NCI-H1092 (cell line): ENCODE measurements at places on chromosomes 7 and 10.

GRCh38 chr7:137847568-137848050, 835 bp upstream of the DGKI start:
- no peak for DNase-seq

GRCh38 chr7:147485660-147486210, 1104.8 kb upstream of the C7orf33 start:
- no peak for DNase-seq

- DNase-seq: no peak
These were observed 9.5 kb upstream of the MICALL2 start for GRCh38 chr7:1468643-1469298.

GRCh38 chr7:151692721-151693120, 173.0 kb upstream of the RHEB start:
- DNase-seq: no peak

DNA sequence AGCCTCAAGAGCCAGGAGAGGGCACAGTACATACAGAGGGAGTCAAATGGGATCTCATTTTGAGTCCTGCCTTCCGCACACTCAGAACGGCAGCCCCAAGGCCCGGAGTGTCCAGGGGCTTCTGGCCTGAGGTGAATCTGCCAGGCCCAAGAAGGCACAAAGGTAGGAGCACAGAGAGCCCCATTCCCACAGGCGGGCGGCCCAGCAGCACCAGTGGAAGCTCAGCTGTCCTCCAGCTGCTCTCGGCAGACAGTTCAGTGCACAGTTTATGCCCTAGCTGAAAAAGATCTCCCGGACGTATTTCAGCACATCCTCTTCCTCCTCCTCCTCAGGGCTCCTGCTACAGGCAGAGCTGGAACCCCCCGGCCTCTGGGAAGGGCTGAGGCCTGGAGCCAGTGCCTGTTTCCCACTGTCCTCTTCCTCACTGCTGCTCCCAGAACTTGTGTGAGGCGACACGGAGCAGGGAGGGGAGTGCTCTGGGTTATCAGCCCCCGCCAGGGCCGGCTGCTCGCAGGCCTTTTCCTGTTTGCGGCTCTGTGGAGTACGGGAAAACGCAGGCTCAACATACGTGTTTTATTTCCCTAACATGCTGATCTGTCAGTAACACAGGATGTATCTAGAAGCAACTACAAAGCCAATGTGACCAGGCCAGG, 4.0 kb downstream of the CYREN start:
- no peak for DNase-seq

DNA sequence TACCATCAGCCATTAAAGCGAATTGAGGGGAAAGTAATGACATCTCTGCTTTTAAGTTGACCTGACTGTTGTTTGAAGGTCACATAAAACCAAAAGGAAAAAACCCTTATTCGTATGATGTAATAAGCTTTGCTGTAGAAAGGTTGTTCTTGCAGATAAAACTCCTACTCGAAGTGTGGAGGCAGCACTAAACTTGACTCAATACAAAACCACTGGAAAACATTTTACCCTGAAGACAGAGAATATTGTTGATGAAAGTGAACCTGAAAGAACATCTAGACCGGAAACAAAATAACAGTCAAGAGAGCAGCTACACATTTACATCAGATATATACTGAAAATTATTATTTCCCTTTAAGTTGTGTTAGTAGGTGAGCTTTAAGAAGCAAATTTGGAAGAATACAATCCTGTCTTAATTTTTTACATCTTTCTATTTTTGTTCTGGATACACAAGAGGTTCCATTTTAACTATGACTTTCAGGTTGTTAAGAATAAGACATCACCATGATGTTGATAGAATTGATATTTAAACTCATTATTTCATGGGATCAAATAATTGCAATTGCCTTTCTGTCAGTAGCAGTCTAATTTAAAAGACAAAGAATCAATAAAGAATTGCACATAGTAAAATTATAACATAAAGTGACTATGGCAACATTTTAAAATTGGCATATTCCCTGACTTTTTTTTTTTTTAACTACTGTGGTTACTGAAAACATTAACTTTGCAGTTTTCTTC, 6.4 kb downstream of the ETV1 start:
- DNase-seq: no peak

DNA sequence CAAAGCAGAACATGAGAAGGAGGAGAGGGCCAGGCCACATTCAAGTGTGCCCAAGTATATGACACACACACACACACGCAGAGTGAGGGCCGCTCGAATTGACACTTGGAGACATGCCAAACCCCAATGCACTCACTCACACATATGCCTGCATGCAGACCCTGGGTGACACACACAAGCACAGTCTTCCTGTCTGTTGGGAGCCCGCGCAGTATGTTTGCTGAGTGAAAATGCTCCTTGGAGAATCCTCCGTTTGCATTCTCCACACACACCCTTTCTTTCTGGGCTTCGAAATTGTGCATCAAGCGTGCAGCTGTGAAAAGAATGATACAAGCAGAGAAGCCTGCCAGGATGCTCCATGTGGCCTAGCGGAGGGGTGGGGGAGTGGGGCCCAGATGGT, 120.9 kb downstream of the PLXNA4 start:
- DNase-seq: no peak

GRCh38 chr10:33381451-33382215, 47.2 kb upstream of the NRP1 start:
- DNase-seq: no peak

DNA sequence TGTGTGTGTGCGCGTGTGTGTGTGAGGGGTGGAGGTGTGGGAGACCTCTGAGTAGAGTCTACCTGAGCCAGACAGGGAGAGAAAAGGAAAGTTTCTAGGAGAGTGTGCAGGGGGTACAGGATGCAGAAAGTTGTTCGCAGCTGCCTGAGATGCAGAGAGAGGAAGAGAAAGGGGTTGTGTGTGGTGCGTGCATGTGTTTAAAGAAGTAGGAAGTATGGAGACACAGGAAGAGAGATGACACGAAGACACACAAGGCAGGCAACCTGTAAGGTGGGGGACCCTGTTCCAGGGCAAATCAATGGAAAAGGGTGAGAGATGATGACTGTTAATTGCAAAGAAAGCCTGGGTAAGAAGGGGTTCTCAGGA, 52.2 kb downstream of the C10orf105 start:
- no peak for DNase-seq

- no peak for DNase-seq
These were observed 636.3 kb downstream of the PARD3 start for GRCh38 chr10:34178756-34179155.

DNA sequence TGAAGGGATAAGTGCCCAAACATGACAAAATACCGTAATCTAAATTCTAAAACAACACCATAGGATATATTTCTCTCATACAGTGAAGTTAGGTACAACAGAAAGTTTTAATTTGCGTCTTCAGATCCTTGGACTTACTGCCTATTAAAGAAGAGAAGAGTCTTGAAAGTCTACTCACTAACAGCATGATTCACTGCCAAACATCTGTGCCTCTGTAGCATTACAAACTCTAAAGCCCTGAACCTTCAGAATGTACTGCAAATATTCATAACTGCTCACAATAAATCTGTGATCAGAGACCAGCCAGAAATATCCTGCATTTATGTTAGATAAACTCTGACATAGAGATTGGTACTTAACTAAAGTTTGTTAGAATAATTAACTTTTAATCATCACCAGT, 365.3 kb downstream of the PARD3 start:
- no peak for DNase-seq

GRCh38 chr10:11163780-11164550, 146.3 kb downstream of the CELF2 start:
- DNase-seq: no peak

GRCh38 chr10:43906490-43906889, 257.8 kb upstream of the ZNF32 start:
- no peak for DNase-seq

DNA sequence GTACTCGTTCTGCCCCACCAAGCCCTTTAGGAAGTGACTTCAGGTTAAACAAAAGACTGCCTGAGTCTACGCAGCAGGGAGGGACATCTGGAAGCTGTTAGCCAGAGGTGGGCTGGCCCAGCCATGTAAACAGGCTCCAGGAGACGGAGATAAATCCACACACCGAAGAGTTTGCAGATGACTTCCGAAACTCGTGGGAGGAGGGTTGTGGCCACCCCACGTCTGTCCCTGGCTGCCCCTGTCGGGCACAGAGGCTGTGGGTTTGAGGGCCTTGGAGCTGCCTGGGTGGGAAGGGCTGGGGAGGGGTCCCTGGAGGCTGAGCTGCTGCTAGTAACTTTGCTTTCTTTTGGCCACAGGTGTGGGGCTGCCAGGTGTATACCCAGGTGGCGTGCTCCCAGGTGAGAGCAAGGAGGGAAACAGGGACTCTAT, 15.6 kb downstream of the ELN start:
- DNase-seq: peak; percentile 29

- DNase-seq: no peak
These were observed 96.1 kb downstream of the TPST1 start for GRCh38 chr7:66301249-66301648.

DNA sequence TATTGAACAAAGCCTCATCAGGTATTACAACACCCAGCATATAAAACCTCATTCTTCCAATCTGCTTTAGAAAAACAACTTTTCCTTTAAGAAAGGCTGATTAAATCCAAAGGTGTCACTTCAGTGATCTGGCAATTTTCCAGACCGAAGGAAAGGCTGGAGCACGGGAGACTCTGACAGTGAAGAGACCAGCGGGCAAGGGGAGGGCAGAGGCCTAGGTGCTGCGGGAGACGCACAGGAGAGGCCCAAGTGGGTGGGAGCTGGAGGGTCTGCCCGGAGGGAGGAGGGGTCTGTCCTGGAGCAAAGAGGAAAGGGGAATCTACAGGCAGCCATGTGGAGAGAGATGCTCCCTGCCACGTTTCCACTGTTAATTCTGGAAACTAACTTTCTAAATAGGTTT, 24.3 kb upstream of the PPP2R2D start:
- DNase-seq: no peak

DNA sequence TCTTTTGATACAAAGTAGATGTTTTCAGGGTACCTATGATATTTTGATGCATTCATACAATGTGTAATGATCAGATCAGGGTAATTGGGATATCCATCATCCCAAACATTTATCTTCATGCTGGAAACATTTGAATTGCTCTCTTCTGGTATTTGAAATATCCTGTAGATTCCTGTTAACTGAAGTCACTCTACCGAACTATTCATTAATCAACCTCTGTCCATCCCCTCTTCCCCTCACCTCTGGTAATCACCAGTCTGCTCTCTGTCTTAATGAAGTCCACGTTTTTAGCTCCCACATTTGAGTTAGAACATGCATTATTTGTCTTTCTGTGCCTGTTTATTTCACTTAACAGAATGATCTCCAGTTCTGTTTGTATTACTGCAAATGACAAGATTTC, 11.3 kb downstream of the MTG1 start:
- no peak for DNase-seq

- DNase-seq: no peak
These were observed 637.3 kb downstream of the SUGCT start for GRCh38 chr7:40772096-40772495.

GRCh38 chr7:92833024-92833765, 3.2 kb downstream of the CDK6 start:
- DNase-seq: peak; percentile 89

- no peak for DNase-seq
These were observed 868 bp downstream of the EMX2 start for GRCh38 chr10:117543225-117544003.

GRCh38 chr7:128968624-128969023, 30.9 kb downstream of the IRF5 start:
- DNase-seq: no peak

DNA sequence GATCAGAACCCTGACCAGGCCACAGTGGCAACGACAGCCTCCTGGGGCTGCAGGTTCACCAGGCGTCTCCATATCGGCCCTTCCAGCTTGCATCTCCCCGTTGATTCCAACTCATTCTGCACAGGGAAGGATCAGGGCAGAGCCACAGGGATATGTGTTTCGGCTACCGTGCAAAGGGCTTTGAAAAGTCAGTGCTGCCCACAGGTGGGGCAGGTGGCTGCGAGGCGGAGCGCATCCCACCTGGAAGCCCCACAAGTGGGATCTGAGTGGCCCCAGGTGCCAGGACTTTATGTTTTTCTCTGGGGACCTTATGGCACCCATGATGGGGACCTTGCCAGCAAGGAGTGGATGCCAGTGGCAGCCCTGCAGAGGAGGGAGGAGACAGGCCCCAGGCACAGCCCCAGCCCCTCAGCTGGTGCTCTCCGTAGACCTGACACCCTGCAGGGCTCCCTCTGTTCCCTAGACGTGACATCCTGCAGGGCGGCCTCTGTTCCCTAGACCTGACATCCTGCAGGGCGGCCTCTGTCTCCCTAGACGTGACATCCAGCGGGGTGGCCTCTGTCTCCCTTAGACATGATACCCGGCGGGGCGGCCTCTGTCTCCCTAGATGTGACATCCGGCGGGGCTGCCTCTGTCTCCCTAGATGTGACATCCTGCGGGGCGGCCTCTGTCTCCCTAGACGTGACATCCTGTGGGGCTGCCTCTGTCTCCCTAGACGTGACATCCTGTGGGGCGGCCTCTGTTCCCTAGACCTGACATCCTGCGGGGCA, 189.4 kb downstream of the ELFN1 start:
- DNase-seq: no peak

GRCh38 chr10:37289833-37290464, 164.6 kb downstream of the ANKRD30A start:
- DNase-seq: no peak

- no peak for DNase-seq
These were observed 15.9 kb downstream of the TRIM56 start for GRCh38 chr7:101100858-101101847.

GRCh38 chr10:127346604-127347003, 150.2 kb upstream of the INSYN2A start:
- no peak for DNase-seq

DNA sequence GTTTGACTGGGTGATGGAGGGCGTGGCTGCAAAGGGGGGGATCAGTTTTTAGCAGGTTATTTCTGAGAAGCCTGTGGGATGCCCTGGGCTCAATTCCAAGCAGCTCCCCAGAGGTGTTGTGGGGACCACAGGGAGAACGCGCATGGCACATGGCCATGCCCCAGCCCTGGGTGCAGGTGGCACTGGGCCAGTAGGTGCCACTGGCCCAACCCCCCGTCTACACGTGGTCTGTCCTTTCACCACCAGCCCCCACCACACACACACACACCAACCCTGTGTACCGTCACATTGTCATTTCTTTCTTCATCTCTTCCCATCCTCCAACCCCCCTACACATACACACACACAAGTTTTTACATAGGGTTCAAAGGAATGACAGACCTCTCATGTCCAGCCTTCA, 115.1 kb upstream of the STK17A start:
- no peak for DNase-seq

DNA sequence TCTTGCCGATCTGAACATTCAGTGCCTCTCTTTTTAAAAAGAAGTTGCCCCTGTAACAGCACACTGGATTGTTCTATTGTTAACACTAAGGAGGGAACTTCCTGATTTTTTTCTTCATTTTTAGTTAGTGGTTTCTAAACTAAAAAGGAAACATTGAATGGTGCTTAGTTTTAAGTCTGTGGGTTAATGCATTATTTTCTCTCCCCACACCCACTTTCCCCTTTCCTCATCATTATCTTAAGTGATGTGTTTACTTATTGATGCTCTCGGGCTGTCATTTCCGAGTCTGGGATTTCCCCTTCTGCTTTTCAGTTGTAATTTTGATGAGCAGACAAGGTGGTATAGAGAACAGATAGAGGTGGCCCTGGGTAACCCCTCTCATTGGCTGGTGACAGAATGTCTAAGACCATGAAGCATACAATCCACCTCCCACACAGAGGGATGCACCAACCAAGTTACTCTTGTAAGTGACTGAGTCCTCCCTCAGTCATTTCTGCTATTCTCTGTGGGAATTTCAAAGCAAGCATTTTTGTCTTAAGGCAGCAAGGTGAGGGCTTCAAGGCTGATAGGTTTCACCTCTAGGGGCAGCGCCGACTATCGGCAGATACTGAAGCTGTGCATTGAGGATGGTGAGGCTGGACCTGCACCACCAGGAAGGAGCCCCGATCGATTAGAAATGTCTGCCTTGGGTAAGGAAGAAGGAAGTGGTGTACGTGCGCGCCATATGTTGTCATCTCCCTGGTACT, 49.5 kb downstream of the CHN2 start:
- no peak for DNase-seq
